Stimulated activated naive CD8-positive, alpha-beta T cell treated with anti-CD3 and anti-CD28 coated beads, Interleukin-15, amount 100 ng/mL, for 72 hours (primary cell): ENCODE measurements at places on chromosomes 7 and 10.

- no peak for DNase-seq
Measured at GRCh38 chr10:110686949-110687348, 42.8 kb downstream of the RBM20 start.

DNA sequence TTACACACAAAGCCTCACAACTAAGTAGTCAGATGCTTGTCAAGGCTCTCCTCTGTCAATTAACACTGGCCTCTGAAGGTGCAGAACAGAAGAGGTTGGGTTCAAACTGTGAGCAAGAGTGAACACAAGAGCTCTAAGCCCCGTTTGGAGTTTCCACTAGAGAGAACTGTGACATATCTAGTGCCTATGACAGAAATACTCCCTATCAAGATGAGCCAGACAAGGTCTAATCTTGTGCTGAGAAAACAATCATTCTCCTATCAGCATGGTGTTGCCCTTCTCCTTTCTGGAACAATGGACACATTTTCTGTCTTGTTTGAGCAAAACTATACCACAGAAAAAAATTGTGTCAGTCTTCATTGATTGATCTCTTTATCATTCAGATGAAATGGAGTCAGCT is 62.4 kb upstream of the CCDC71L start:
- DNase-seq, result no peak

- DNase-seq, result no peak
Measured at GRCh38 chr10:123885406-123886170, 6.0 kb downstream of the CPXM2 start.

GRCh38 chr10:87000491-87000890 is 19.6 kb upstream of the FAM25A start:
- no peak for DNase-seq

DNA sequence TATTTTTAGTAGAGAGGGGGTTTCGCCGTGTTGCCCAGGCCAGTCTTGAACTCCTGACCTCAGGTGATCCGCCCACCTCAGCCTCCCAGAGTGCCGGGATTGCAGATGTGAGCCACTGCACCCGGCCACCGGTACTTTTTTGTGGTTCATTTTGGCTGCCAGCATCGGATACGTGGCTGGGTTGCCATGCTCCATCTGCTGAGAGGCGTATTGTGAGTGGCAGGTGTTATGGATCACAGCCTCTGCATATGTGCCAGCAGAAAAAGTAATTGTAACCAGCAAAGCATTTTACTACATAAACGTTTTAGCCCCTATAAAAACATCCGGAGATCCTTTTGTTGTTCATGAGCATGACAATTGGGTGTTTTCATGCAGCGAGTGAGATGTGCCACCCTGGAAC is 7.1 kb downstream of the FOXK1 start:
- no peak for DNase-seq

DNA sequence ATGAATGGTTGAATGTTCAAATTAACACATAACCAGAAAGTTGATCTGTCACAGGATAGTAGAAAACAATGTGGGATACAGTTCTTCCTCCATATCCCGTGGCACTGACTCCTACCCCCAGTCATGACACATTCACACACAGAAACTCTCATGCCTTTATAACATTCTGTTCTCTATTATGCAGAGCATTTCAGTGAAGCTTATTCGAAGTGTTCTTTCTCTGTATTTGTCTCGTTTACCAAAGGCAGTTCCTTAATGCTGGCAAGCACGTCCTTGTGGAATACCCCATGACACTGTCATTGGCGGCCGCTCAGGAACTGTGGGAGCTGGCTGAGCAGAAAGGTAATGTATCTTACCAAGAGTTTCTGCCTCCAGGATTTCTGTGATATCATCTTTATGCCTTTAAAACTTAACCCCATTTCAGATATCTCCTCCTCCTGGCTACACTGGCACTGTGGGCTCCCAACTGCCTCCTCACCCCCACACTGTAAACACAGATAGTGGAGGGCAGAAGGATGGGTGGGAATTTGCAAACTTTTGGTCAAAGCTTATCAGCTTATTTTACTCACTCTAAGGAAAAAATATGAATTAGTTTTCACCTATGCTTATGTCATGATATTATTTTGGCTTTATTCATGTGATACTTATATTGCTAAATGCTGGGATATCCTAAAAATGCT is 34.1 kb downstream of the BLVRA start:
- DNase-seq, result no peak

- no peak for DNase-seq
Measured at GRCh38 chr7:80131675-80132435, 2.8 kb upstream of the GNAI1 start.

GRCh38 chr10:96984541-96985131 is 152.5 kb downstream of the LCOR start:
- no peak for DNase-seq

DNA sequence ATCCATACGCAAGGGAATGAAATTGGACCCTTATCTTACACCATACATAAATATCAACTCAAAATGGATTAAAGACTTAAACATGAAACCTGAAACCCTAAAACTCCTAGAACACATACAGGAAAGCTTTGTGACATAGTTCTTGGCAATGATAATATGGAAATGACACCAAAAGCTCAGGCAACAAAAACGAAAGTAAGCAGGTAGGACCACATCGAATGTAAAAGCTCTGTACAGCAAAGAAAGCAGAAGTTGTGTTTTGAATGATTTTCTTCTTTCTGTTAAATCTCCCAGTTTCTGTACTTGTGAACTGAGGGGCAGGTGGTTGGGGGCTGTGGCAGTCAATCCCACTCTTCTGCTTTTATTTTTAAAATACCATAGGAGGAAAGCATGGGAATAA is 368.4 kb upstream of the PODXL start:
- no peak for DNase-seq

DNA sequence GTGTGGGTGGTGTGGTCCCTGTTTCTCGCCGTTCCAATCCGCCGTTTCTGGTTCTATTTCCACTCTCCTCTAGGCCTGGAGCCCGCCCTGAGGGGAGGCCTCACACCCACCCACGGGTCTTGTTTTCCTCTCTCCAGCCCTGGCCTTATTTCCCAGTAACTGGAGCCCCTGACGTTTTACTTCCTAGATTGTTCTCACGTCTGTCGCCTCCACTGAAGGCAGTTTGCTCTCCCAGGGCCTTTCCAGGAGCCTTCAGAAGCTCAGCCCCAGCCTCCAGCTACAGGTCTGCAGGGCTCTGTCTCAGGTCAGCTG is 30.6 kb downstream of the CFAP46 start:
- DNase-seq, result no peak

GRCh38 chr10:118036281-118036875 is 10.4 kb downstream of the RAB11FIP2 start:
- no peak for DNase-seq

DNA sequence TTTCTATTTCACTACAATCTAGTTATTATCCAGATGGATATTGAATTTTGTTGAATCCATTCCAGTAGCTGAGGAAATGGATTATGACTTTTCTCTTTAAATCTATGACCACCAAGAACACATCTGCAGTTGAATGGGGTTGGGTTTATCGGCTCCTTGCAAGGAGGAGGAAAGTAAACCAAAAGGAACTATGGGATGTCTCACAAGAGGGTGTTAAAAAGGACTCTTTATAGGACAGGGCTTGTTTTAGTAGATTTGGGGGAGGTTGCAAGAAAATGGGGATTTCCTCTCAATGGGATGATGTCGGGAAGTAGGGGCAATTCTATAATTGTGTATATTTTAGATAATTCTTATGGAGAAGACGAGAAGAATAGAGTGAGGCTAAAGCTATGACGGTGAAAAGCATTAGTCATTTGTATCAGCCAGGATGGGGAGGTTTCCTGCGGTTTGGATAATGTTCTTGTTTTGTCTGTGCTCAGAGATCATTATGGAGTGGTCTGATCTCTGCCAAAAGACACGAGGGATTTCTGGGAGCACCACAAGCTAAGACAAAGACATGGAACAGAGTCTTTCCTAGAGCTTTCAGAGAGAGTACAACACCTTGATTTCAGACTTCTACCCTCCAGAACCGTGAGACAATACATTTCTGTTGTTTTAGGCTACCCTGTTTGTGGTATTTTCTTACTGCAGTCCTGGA is 5.3 kb upstream of the LRRC61 start:
- DNase-seq, result no peak

DNA sequence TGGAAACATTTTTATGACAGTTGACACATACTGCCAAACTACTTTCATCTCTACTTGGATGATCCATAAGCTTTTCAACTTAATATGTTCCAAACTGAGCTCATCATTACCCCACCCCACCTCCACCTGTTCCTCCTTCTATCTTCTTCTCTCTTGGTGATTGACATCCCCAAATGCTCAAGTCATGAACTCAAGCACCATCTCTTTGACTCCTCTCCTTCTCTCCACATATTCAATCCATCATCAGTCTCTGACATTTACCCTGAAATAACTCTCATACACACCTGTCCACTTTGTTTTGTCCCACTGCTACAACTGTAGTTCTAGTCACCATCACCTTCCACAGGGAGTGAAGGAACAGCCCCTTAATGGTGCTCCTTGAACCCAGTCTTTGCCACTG is 43.3 kb downstream of the SGCE start:
- no peak for DNase-seq

DNA sequence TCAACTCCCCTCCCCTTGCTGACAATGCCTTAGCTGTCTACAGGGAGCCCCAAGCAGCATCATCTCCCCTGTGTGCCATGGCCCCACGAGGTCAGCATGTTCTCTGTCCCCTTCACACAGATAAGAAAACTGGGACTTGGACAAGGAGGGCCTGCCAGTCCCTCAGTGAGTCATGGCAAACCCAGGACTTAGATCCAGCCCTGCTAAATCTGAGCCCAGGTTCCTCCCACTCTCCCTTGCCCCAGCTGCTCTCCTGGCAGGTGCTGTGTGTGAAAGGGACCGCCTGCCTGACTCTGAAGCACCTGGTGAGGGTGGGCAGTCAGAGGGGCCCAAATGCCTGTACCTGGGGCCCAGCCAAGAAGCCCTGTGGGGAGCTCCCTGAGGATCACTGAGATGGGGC is 7.4 kb downstream of the CRHR2 start:
- no peak for DNase-seq

DNA sequence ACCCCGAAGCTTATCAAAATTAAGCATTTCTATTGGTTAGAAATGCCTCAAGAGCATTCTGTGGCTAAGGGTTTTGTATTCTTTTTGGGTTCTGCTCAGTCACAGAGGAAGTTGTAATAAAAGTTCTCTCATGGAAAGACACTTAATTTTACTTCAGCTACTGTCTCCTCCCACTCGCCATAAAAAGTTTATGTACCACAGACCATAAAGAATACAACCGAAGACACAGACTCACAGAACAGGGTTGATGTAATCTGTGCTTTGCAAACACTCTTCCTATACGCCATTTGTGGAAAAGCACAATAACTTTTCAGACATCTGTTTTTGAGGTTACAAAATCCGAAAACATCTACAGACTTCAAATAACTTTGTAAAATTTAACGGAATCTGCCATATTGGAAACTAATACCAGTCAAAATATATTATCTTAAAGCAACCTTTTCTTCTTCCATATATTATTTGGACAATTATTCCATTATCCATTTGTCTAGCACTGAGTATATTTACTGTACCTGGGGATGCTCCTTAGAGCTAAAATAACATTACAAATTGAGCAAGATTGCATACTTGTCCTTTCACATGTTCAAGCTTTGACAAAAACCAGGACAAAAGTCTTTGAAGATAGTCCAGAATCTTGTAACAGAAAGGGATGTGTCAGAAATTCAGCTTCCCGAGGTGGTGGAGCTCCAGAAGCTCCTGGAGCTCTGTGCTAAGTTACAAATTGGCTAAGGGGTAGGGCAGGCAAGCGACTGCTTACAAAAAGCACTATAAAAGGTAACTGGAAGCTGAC is 219.0 kb upstream of the MEOX2 start:
- no peak for DNase-seq

DNA sequence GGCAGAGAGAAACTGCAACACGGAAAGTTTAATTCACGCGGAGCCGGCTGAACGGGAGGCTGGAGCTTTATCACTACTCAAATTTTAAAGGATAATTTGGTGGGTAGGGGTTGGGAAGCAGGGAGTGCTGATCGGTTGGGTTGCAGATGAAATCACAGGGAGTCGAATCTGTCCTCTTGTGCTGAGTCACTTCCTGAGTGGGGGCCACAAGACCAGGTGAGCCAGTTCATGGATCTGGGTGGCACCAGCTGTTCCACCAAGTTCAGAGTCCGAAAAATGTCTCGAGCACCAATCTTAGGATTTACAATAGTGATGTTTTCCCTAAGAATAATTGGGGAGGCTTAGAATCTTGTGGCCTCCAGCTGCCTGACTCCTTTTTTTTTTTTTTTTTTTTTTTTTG is 3.6 kb upstream of the PRAP1 start:
- DNase-seq, result no peak

GRCh38 chr10:6062101-6062771 is at the start of gene IL2RA:
Gene IL2RA (minus strand): TSS chr10:6062367. CDS start chr10:6062151, 216 bp downstream.
- peak; percentile 66 for DNase-seq

DNA sequence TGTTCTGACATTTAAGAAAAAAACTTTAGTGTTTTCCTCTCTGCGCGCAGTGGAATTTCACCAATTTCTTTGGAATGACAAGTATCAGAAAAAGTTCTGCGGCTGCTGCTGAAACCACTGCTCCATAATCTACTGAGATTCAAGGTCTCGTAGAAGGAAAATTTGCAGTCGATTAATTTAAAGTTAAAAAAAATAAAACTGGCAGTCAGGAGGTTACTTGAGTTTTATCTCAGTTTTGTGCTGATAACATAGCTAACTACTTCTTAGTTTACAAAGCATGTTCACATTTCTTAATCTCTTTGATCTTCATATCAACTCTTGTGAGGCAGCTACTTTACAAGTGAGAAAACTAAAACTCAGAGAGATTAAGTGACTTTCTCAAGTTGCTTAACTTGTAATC is 18.2 kb upstream of the CALD1 start:
- no peak for DNase-seq

DNA sequence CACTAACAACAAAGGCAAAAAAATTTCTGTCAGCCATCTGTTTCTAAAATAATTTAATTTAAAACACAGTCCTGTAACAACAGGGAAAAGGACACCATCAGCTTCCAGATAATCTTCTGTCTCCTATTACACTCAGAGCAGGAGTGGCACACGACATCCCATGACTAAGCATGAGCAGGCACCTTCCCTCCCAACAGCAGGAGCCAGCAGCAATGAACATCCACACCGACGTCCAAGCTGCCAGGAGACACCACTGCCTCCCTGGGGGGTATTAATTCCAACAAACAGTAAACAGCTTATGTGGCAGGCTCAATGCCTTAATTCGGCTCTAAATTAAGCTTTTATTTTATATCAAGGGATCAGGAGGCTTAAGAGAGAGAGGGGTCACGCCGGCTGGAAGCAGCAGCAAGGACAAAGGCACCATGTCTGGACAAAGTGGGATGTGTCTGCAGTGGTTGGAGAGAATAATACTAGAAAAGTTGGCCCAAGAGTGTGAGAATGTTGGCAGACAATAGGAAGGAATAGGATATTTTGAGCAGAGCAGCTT is 45.7 kb downstream of the KIAA1549 start:
- DNase-seq, result no peak

DNA sequence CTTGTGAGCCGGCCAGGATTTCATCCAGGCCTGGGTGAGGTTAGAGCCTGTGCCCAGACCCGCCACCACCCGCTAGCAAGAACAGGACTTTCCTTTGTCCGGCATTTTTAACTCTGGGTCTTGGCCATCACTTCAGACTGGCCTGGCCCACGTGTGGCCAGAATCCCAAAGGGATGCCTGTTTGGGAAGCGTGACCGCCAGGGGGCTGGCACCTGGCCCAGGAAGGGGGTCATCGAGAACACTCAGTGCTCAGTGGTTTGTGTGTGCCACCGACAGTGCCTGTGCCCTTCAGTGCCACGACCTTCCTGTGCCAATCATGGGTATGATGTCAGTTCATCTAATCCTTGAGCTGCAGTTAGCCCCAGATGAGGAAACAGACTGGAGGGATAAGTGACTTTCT is 85.0 kb downstream of the ZMIZ1 start:
- DNase-seq, result no peak

- no peak for DNase-seq
Measured at GRCh38 chr10:68684413-68684812, 36.6 kb upstream of the CCAR1 start.
